ENCODE measurements at places on chromosomes 3 and 15.

DNA sequence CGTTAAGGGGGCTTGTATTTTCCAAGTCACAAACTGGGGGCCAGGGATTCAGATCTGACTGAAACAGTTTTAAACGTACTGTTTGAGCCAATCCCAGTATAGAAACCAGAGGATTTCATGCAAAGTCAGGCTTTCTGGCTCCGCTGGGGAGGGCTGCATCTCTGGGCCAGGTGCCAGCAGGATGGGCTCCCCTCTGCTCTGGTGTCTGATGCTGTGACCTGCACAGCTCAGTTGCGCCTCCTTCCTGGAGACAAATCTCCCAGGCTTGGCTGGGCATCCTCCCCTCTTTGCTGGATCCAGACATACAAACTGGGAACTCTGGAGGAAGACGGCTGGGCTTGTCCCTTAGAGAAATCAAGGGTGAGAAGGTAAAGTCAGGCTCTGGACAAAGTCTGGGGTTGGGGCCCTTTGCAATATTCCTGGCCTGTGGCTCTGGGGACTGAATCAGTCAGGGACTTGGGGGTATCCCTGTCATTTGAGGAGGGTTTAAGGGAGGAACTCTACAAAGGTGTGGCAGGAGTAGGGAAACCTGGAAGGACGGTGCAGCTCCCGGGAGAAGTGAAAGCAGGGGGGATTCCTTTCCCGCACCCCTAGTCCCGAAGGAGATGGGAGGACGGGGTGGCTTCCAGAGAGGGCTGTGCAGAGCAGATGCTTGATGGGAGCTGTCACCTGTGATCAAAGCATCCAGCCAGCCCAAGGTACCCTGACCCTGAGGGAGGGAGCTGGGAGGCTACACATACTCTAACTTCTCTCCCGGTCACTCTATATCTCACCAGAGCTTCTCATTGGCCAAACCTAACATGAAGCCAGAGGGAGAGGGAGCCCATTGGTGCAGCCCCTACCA is 114.8 kb upstream of the ATP2B2 start:
- no peak for DNase-seq

GRCh38 chr3:8574670-8575322 is 69.8 kb downstream of the SSUH2 start:
- DNase-seq: no peak

DNA sequence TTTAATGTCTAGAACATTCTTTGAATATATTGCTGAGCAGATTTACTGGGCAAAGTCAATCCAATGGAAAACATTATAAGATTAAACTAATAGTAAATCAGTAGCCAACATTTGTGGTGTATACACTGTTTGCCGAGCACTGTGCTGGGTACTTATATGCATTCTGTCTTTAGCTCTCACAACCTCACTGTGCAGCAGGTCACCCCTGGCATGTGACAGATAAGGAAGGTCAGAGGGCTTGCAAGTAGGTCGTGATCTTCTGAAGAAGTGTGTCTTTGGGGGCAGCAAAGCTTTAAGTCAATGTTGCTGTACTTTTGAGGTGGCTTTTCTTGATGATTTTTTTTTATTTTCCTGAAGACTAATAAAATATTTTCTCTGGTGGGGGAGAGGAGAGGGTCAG is 62.2 kb downstream of the TCAIM start:
- DNase-seq: no peak

- no peak for DNase-seq
Measured at GRCh38 chr3:109116031-109116430, 1.9 kb downstream of the MORC1 start.

- no peak for DNase-seq
Measured at GRCh38 chr3:135311699-135312098, 516.6 kb downstream of the EPHB1 start.

- DNase-seq: no peak
Measured at GRCh38 chr3:170714122-170714521, 128.2 kb upstream of the SLC7A14 start.

GRCh38 chr15:38667890-38668850 is 103.6 kb upstream of the RASGRP1 start:
- DNase-seq: no peak

DNA sequence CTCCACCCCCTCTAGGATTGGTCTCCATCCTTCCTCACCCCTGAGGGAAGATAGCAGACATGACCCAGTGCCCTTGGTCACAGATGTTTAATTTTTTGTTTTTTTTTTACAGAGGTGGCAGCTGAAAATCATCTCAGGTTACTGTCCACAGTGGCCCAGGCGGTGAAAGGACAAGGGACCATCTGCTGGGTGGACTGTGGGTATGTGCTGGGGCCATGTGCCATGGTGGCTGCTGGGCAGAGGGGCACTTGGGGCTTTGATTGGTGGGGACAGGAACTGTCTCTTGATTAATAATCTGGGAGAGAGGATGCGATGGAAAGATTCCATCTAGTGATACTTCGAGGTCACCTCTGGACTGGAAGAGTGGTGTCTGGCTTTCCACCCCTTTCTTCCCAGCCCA is 25.4 kb downstream of the PDIA5 start:
- no peak for DNase-seq

DNA sequence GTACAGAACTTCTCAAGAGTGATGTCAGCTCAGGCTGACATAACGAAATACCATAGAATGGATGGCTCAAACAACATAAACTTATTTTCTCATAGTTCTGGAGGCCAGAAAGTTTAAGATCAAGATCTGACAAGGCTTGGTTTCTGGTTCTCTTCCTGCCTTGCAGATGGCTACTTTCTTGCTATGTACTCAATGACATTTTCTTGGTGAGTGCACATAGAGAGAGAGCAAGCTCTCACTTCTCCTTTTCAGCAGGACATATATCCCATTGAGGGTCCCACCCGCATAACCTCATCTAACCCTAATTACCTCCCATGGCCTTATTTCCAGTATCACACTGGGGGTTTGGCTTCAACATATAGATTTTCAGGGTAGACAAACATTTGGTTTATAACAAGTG is 1072.1 kb downstream of the PLOD2 start:
- no peak for DNase-seq

DNA sequence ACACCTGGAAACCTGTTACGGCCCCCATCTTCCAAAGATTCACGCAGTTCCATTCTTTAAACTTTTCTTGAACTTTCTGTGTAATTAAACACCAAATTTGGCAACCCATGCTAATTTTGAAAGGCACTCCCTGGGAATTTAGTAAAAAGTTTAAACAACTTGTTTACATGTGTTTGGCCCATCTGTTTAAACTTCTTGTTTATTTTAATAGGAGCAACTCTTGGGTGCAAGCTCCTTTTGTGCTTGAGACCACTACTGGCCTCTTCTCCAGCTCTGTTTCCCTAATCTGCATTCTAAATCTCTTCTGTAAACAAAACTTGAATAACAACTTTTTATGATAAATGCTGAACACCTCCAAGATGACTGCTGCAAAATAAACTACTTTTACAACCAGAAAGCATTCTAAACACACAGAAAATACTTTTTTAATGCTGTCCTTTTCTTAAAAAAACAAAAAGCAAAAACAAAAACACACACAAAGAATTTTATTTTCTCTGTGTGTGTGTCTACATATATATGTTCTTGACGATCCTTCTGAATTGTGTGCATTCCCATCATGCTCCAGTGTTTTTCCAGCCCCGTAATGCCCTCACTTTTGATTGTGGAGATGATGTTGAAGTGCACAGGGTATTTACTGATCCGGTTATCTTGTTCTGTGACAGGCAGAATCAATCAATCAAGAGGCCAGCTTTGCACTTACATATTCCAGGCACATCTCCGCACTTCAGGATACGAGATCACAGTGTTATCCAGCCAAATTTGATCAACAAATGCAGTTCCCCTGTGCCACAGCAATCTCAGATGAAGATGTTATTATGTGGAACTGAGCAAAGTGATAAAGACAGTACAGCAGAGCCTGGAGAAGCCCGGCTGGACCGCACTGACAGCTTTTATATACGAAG is 416.9 kb downstream of the FOXP1 start:
- DNase-seq: no peak

DNA sequence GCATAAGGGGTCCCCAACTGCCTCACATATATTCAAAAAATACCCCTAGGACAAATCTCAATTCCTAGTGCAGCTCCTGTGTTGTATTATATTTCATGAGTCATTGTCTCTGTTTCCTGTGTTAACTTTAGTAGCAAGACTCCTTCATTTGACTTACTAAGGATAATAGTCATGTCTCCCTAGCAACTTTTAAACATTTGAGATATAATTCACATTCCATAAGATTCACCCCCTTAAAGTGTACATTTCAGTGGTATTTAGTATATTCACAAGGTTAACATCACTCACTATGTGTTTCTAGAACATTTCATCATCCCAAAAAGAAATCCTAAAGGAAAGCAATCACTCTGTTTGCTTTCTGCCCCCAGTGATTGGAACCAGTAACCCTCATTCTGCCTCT is 121.3 kb upstream of the WNT7A start:
- DNase-seq: no peak

GRCh38 chr15:84905016-84905916 is 20.8 kb downstream of the SLC28A1 start:
- no peak for DNase-seq

DNA sequence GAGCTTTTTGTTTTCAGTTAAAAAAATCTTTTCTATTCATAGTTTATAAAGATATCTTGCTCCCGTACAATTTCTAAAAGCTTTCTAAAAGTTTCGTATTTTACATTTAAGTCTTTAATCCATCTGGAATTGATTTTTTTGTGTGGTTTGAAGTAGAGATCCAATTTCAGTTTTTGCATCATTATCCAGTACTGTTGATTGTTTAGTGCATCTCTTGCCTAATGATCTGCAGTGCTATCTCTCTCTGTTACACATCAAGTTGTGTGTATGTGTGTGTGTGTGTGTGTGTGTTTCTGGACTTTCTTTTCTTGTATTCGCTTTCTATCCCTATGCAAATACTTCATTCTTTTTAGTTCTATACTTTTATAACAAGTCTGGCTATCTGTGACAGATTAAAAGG is 605.8 kb upstream of the DPPA4 start:
- no peak for DNase-seq

DNA sequence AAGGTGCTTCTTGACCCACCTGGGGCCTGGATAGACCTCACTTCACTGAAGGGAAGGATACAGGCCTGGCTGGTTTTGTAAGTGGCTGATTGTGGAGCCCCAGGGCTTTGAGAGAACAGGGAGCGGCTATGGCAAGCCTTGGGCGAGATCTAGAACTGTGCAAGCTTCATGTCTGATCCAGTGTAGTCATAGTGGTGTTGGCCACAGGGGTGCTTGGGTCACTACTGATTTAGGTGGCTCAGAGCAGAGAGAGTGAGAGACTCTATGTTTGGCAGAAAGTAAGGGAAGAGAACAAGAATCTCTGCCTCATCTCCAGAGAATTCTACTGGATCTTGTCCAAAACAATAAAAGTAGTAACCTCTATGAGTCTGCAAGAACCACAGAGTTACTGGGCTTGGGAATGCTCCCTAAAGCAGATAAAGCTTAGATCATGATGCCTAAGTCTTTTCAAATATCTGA is 394.2 kb upstream of the EPHA3 start:
- DNase-seq: no peak

DNA sequence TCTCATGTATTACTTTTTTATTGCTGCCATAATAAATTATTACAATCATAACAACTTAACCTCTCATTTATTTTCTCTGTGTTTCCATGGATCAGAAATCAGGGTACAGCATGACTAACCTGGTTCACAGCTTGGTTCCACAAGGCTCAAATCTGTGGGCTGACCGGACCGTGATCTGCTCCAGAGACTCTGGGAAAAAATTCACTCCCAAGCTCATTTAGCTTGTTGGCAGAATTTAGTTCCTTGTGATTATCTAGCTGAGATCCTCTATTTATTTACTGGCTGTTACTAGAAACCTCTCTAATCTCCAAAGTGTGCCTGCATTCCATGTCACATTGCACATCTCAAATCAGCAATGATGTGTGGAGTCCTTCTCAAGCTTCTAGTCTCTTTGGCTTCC is 386.6 kb downstream of the DIPK2A start:
- DNase-seq: no peak

DNA sequence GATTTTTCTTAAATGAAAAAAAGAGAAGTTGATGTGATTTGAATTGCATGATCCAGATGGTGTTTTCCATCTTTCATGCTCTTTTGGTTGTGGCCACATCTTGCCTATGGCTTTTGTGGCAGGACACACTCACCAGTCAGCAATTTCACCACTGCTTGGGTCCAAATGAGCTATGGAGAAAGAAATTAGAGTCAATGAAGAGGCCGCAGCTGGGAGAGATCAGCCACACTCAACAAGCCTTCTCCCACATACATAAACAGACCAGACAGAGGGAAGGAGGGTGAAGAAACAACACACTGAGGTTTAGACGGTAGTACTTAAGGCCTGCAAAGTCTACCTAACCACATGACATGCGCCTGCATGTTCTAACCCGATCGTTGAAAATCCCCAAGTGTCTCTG is 110.7 kb upstream of the CDIN1 start:
- no peak for DNase-seq

GRCh38 chr3:126477061-126477380 is 1.3 kb upstream of the ZXDC start:
- DNase-seq: no peak

DNA sequence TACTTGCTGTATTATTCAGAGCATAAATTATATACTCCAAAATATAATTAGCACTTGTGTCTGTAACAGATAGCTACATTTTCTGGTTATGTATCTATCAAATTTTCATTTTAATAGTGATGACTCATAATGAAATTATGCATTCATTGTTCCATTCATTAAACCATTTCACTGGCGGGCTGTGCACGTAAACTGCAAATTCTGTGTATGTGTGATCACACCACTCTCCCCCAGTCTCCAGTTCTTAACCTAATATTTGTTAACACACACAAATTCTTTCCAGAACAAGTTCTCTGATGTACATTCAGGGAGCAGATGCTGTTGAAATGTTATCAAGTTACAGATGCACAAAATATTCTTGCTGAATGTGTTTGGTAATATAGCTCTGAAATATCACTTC is 3.8 kb upstream of the KCNMB2 start:
- no peak for DNase-seq

DNA sequence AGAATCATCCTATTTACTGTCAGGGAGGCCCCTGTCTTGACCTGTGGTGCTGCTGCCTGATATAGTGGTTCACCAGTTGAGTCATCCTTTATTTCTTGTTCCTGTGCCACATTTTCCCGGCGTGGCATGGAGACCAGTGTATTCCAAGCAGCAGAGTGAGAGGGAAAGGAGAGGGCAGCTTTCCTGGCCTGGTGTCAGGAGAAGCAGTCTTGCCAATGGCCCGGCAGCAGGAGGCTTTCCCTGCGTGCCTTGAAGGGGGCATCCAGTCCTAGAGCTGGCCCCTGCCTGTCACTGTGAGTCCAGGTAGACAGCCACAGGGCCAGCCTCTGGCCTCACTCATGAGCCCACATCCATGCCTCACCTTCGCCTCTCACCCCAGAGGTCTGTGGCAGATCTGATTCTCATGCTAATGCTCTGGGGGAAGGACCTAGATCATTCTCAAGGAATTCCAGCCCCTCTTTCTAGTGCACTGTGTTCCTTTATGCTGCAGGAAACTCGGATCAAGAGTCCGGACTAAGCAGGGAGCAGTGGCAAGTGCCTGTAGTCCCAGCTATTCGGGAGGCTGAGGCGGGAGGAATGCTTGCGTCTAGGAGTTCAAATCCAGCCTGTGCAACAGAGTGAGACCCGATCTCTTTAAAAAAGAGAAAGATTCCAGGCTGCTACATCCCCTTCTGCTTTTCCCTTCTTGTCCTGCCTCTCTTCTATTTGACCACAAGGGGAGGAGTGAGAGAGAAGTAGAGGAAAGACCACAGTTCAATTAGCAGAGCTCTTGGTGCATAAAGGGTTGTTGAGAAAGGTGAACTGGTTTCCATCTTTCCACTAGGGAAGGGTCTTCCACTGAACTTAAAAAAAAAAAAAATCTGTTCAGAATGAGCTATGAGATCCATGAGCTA is 66.8 kb upstream of the HACD2 start:
- no peak for DNase-seq
